Metanephros (tissue), 2 donors: ENCODE measurements at places on chromosomes 5 and 9. TPM values are rescaled to one million over a fixed set of nuclear protein-coding genes. Genes with fewer than 3 reads are reported as not detected.

Gene CAMK2A
- total RNA-seq = 14.4 TPM

Gene CYSRT1
- total RNA-seq = 0.76 TPM

Gene NFIB
- total RNA-seq = 42.0 TPM

Gene SPINK4
- not detected for total RNA-seq

Gene TXNDC8
- not detected for total RNA-seq

Gene ACOT12
- total RNA-seq = 1.3 TPM

Gene ASPN
- 33.7 TPM for total RNA-seq

Gene SLC34A3
- total RNA-seq = 3.0 TPM

Gene C9
- not detected for total RNA-seq

Gene CKS2
- 33.2 TPM for total RNA-seq

Gene PCDHGB4
- 14.1 TPM for total RNA-seq

Gene GGTA1
- 4.6 TPM for total RNA-seq

Gene PRUNE2
- 10.9 TPM for total RNA-seq
